ENCODE measurements at places on chromosomes 13 and 19. TPM values are rescaled to one million over a fixed set of nuclear protein-coding genes. Genes with fewer than 3 reads are reported as not detected.
A peak's percentile ranks its signal among the peaks of the same experiment; 100 is the strongest.

DNA sequence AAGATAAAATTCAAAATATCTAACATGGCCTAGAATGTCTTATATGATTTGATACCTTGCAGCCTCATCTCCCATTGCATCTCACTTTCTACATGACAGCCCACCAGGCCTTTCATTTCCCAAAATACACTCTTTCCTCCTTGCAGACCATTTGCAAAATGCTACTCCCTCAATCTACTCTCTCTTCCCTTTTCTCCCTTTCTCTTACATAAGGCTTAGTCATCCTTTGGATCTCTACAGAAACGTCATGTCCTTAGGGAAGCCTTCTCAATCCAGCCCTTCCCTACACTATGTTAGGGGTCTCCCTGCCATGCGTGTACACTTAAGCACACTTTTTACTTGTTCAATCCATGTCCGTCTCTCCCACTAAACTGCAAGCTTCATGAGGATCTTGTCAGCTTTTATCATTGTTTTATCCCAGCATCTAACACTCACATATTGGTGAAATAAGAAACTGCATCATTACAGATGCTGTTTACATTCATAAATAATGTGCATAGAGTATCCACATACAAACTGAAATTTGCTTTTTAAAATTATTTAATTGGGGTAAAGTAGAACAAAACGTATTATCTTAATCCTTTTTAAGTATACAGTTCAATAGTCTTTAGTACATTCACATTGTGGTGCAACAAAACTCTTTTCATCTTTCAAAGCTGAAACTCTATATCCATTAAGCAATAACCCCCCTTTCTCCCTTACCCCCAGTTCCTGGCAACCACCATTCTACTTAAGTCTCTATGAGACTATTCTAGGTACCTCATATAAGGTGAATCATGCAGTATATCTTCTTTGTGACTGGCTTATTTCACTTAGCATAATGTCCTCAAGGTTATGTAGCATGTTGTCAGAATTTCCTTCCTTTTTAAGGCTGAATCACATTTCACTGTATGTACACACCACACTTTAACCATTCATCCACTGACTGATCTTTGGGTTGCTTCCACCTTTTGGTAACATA, 11.5 kb upstream of the WBP4 start:
- DNase-seq = peak; percentile 30

- no peak for DNase-seq
Observed at GRCh38 chr19:34244611-34245299, 9.6 kb upstream of the GARRE1 start.

DNA sequence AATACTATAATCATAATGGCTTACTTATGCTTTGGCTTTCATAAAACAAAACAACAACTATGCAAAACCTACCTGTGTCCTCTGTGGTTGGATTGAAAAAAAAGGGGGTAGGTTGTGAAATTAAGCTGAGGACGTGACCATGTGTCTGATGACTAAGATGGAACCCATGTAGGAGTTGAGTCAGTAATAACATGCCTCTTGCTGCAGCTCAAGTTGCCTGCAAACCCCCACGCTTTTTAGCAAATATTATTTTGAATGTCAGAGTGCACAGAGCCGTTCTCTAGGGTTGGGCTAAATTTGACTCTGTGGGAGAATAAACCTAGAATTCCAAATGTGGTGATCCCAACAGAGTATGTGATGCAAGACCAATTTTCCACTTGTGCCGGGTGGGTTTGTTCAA, 209.3 kb downstream of the KCNRG start:
- no peak for DNase-seq

DNA sequence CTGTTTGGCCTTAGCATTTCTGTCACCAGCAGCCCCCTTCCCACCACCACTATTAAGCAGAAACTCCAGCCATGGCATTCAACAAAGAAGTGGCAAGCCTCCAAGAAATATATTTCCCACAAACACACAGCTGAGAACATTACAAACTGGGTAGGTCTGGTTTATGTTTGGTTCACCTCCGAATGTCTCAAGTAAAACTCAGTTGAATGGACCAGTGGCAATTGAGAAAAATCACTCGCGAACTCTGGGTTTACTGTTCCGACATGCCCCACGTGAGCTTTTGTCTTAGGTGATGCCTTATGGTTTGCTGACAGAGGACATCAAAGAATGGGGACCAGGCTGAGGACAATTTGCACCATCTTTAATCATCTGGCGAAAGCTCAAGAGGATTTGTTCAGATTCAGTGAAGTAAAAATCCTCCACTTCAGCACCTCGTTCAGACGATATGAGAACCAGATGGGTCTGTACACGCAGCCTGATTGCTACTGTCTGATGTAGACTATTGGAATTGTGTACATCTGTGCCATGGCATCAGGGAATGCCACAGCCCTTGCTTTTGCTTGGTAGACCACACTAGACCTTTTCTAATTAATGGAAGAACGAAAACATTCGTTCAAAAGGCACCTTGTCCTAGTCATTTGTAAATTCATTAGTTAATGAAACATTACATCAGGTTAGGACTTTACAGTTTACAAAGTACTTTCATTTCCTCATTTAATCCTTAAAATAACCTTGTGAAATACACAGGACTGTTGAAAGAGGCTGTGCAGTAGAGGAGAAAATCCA, 59.4 kb downstream of the SLC10A2 start:
- DNase-seq = no peak

DNA sequence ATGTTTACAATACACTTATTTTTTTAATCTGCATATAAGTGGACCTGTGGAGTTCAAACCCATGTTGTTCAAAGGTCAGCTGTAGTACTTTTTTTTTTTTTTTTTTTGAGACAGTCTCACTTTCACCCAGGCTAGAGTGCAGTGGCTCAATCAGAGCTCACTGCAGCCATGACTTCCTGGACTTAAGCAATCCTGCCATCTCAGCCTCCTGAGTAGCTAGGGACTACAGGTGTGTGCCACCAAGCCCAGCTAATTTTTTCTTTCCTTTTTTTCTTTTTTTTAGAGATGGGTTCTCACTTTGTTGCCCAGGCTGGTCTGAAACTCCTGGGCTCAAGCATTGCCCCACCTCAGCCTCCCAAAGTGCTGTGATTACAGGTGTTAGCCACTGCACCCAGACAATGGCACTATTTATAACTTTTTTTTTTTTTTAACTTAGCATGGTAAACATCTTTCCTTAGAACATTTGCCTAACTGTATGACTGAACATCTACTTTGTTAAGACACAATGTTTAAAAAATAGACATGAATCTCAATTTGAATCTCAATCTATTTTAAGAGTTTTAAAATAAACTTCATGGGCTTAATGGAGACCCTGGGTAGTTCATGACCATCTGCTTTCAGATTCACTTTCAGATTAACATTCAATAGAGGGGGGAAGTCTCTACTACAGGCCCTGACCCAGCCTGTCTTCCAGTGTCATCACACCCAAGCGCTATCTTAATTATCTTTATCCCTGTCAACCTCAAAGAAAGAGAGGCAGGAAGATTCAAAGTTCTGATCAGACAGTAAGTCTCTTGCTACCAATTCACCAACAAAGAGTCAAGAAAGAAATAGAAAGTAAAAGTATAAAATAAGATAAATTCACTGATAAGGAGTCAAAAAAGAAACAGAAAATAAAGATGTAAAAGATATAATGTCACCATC, 97.7 kb upstream of the DOCK9 start:
- no peak for DNase-seq

Gene DMKN
- not detected for total RNA-seq
